ENCODE measurements at places on chromosomes 4 and X. TPM values are rescaled to one million over a fixed set of nuclear protein-coding genes. Genes with fewer than 3 reads are reported as not detected.

Gene PDHA2
- not detected for polyA plus RNA-seq

Gene TGIF2LX
- not detected for polyA plus RNA-seq

Gene EFHC2
- polyA plus RNA-seq: not detected

Gene NAP1L3
- 0.24 TPM for polyA plus RNA-seq

Gene EGF
- polyA plus RNA-seq: 0.51 TPM

Gene KCNIP4
- polyA plus RNA-seq: 0.10 TPM

Gene GUCY1A1
- polyA plus RNA-seq: not detected

Data from IgD-negative memory B cell (primary cell).